IPS DF 6.9 (cell line): ENCODE measurements at places on chromosomes 12 and 14.

DNA sequence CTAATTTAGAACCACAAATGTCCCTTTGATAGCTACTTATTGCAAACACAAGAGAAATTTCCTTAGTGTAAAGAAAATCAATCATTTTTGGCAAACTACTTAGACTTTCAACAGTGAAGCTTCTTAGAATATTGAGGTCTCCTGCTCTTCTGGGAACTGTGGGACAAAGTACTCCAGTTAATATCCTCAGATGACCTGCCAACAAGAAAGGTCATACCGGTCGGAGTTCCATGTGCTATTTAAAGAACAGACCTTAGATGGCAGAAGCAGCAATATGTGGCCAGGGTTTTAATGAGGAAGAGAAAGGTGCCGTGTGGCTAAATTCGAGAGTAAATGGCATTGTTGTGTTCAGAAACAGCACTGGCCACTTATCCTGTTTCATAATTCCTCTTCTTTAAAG, 114.7 kb upstream of the AMIGO2 start:
- DNase-seq, result no peak

DNA sequence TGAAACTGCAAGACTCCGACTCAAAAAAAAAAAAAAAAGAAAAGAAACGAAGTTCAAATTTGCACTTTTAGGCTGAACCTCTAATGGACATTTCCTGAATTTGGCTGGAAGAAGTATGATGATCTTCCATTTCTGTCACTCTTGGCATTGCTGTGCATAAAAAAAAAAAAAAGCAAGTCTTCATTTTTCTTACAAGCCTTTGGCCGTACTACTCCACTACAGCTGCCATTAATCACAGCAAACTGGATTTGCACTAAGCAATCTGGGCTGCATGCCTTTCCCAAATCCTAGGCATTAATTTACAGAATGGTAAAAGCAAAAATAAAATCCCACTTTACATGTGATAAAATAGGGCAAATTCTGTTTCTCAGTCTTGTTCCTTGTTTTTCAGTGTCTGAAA, 7.1 kb downstream of the CSRP2 start:
- DNase-seq, result no peak

- DNase-seq, result no peak
Observed at GRCh38 chr12:118109088-118109487, 5.3 kb upstream of the VSIG10 start.

- DNase-seq, result no peak
Observed at GRCh38 chr12:55720071-55720564, at the start of gene RDH5. RDH5 (plus strand) TSS chr12:55720393; CDS start chr12:55721185, 792 bp downstream.

- DNase-seq, result peak; percentile 4
Observed at GRCh38 chr14:33642080-33642479, 308.8 kb downstream of the EGLN3 start.

DNA sequence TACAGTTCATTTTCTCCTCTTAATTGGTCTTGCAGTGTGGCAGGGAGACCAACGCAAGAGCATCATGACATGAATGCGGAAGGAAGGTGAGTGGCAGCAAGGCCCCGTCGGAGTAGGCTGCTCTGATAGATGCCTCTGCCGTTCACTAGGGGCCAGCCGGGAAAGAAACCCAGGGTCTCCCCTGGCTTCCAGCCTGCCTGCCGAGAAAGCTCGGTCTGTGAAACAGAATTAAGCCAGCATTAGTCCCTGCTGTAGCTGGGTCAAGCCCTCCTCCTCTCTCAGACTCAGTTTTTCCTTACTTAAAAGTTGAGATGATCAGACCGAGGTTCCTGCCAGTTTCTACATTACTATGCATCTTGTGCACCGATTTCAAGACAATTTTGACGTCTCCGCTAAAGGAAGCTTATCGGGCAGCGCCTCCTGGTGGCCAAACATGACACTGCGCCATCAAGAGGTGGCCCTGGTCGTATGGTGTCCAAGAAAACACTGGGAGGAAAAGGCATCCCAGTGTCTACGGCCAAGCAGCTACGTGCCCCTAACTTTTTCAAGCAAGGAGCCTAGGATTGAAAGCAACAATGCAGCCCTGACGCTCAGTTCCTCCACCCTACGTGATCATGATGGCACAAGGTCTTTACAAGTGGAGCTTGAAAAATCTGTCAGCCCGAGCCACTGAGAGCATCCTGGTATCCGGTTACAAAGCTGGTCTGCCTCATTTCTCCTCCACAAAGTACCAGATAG, 131.6 kb downstream of the KSR2 start:
- DNase-seq, result peak; percentile 61

DNA sequence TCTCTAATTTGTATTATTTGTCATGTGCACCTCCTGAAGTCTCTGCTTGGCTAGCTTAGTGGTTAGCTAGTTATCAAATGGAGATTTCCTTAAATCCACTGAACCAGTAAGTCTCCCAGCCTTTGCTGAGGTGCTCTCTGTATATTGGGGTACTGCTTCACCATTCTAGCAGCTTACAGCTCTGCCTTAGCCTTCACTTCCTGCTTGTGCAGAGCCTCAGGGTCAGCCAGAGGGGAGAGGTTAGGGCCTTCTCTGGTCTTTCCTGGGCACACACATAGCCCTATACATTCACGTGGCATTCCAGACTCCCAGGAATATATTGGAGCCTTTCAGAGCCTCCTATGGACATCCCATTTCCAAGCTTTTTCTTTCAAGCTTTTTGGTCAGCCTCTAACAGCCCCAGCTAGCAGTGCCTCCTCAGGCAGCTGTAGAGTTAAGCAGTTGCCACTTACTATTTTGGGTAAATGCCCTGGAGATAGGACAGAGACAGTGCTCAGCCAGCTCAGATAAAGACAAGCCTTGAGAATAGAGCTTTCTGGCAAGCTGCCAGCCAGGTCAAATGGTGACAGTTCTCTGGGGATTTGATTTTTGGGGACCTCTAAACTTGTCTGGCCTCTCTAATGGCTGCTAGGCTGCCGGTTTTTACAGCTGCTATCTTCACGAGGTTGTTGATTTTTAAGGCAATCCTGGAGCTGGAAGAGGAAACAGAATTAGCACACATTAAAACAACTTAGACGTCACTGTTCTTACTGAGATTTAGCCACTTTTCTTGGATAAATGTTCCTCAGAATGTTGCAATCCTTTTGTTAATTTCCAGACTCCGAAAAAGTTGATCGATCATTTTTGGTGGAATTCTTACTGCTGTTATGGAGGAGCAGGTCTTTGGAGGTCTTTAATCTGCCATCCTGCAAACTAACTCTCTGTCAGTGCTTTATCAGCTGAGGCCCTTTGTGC, 32.9 kb downstream of the FBXW8 start:
- DNase-seq, result no peak

GRCh38 chr12:92467886-92468285, 234.9 kb upstream of the PLEKHG7 start:
- DNase-seq, result no peak

- no peak for DNase-seq
Observed at GRCh38 chr12:111056618-111057521, 136.5 kb upstream of the MYL2 start.

GRCh38 chr12:89370850-89371249, 18.5 kb upstream of the DUSP6 start:
- DNase-seq, result no peak

- DNase-seq, result peak; percentile 20
Observed at GRCh38 chr12:29710104-29710503, 73.6 kb downstream of the TMTC1 start.

- DNase-seq, result no peak
Observed at GRCh38 chr12:53098354-53098981, 1.0 kb downstream of the IGFBP6 start.

DNA sequence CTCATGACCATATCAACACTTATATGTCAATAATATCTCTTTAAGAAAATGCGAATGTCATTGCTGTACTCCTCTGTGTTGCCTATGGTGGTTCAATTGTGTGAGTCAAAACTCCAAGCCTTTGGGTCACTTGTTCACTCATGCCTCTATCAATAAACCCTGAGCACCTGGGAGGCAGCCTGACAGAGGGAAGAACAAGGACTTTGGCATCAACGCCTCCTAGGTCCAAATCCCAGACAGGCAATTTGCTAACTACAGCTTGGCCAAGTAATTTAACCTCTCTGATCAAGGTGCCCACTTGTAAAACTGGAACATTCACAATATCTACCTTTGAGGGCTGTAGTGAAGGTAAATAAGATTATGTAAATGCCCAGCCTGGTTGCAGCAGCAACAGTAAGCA, 137.8 kb downstream of the SAMD4A start:
- no peak for DNase-seq

- no peak for DNase-seq
Observed at GRCh38 chr12:116982791-116983411, 72.2 kb downstream of the FBXW8 start.

- DNase-seq, result no peak
Observed at GRCh38 chr14:67580336-67581171, 19.5 kb downstream of the PIGH start.

GRCh38 chr12:85523197-85523596, 243.2 kb downstream of the ALX1 start:
- no peak for DNase-seq

DNA sequence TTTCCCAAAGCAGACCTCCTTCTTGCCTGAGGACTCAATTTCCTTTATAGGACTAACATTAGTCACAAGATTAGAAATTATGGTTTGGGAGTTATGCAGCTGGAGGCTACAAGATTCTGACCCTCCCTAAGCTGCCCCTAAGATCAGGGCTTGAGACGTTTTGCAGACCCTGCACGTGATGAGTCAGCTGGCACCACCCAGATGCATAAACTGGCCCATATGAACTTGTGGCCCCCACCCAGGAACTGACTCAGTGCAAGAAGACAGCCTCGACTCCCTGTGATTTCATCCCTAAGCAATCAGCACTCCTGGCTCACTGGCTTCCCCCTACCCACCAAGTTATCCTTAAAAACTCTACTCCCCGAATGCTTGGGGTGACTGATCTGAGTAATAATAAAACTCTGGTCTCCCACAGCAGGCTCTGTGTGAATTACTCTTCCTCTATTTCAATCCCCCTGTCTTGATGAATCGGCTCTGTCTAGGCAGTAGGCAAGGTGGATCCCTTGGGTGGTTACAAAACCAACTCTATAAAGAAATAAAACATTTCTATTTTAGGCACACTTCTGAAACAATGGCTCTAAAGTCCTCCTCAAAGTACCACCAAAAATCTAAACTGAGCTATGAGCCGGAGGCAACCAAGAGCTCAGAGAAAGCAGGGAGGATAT, 233.4 kb downstream of the TMEM132D start:
- DNase-seq, result no peak

DNA sequence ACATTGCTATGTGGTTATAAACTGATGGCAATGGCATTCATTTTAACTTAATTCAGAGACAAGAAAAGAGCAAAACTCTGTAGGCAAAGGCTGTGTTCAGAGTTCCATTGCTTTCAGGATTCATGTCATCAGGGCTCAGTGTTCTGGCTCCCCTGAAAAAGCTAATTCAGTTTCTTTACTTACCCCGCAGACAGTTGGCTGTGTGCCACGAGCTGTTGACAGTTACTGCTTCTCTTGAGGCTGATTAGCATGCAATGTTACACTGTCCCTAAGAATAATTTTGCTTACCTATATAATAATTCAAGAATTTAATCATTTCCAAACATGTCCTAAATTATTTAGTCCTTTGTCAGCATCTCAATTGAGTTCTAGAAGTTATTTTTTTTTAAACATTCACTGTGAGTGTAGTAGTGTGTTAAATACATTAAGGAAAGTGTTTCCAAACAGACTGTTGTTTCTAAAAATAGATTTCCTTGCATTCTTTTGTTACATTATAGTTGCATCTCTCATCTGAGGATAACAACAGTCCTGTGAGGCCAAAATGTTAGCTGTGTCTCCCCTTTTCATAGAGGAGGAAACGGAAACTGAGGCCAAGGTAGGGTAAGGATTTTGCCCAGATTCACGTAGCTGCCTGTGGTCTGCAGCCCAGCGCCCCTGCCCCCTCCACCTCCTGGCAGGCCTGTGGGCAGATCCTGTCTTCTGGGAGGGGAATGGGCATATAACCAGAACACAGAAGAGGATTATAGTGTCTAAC, 98.6 kb downstream of the PELI2 start:
- no peak for DNase-seq
